Uterus (tissue), 4 donors: ENCODE measurements at places on chromosomes 12 and 14. TPM values are rescaled to one million over a fixed set of nuclear protein-coding genes. Genes with fewer than 3 reads are reported as not detected.

GRCh38 chr12:117427211-117427610 lies 65.8 kb upstream of the NOS1 start:
- no peak overlapping the region for H3K4me3 ChIP-seq
- no peaks in the 10 kb centered on the region for H3K4me1 ChIP-seq
- no peaks in the 10 kb centered on the region for H3K36me3 ChIP-seq
- no peaks in the 10 kb centered on the region for H3K27me3 ChIP-seq
- no peak for DNase-seq

Gene PKP2
- 9.7 TPM for total RNA-seq

GRCh38 chr12:130973906-130974305 lies 20.2 kb downstream of the ADGRD1 start:
- no peak overlapping the region for H3K27ac ChIP-seq
- no peaks in the 10 kb centered on the region for H3K4me1 ChIP-seq
- H3K36me3 ChIP-seq: no peaks in the 10 kb centered on the region
- DNase-seq: peak; percentile 4
- no peak overlapping the region for H3K4me3 ChIP-seq

Gene GSC
- 0.58 TPM for total RNA-seq

- H3K4me1 ChIP-seq: peaks cover 14% of the 10 kb centered on the region
- no peaks in the 10 kb centered on the region for H3K27me3 ChIP-seq
- no peak overlapping the region for H3K4me3 ChIP-seq
- H3K36me3 ChIP-seq: no peaks in the 10 kb centered on the region
- DNase-seq: peak; percentile 53
Measured at GRCh38 chr12:57816855-57817151, 1.7 kb downstream of the AVIL start.

DNA sequence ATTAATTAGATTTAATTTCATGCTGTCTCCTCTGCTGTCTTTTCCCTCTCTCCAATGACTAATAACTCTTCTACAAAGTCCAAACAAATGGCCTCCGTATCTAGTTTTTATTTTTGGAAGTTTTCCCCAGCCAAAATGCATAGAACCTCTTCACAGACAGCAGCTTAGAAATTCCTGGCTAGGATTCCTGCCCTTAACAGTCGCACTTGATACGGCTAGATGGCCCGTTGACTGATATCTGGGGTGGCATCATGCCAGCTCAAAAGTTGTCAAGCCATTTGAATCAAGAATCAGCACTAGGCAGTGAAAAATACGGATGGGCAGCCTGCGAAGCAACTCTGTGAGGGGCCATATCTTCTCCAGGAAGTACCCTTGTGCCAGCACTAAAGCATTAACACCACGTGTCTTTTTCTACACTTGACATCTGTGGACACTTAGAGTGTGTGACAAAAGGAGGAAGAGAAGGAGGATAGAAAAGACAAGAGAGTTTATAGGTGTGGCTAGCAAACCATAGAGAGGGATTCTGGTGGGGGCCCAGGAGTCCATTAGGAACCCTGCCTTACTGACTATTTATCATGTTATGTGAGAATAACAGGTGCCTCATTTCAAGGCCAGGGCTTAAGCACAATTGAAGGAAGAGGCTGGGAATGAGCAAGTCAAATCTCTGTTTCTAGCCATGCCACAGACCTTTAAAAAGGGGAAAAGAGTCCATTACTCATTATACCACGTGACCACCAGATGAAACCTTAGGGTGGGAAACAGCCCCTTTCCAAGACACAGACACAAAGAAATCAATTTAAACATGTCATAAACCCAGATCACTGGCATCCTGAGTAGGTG lies 39.2 kb upstream of the KRR1 start:
- no peak overlapping the region for H3K4me3 ChIP-seq
- H3K27ac ChIP-seq: no peak overlapping the region
- H3K27me3 ChIP-seq: no peaks in the 10 kb centered on the region
- peak; percentile 18 for DNase-seq
- no peaks in the 10 kb centered on the region for H3K36me3 ChIP-seq

- no peaks in the 10 kb centered on the region for H3K36me3 ChIP-seq
- H3K4me3 ChIP-seq: no peak overlapping the region
- H3K4me1 ChIP-seq: no peaks in the 10 kb centered on the region
- H3K27ac ChIP-seq: no peak overlapping the region
Measured at GRCh38 chr12:114665411-114666260, 18.3 kb downstream of the TBX3 start.

- DNase-seq: no peak
- H3K4me1 ChIP-seq: no peaks in the 10 kb centered on the region
- no peaks in the 10 kb centered on the region for H3K36me3 ChIP-seq
- H3K4me3 ChIP-seq: no peak overlapping the region
Measured at GRCh38 chr12:61095111-61095510, 1165.1 kb upstream of the USP15 start.

DNA sequence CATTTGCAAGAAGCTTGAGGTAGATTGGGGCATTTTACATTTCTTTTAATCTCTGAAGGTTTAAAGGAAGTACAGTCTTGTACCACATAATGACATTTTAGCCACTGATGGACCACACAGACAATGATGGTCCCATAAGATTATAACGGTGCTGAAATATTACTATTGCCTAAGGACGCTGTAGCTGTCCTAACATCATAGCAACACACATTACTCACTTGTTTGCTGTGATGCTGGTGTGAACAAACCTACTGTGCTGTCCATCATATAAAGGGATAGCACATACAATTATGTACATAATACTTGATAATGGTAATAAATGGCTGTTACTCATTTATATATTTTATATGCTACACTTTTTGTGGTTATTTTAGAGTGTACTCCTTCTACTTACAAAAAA lies 127.1 kb upstream of the CPNE8 start:
- H3K27me3 ChIP-seq: no peaks in the 10 kb centered on the region
- H3K4me3 ChIP-seq: no peak overlapping the region
- no peak overlapping the region for H3K27ac ChIP-seq
- DNase-seq: no peak
- no peaks in the 10 kb centered on the region for H3K4me1 ChIP-seq

Gene AKT1
- 42.9 TPM for total RNA-seq

DNA sequence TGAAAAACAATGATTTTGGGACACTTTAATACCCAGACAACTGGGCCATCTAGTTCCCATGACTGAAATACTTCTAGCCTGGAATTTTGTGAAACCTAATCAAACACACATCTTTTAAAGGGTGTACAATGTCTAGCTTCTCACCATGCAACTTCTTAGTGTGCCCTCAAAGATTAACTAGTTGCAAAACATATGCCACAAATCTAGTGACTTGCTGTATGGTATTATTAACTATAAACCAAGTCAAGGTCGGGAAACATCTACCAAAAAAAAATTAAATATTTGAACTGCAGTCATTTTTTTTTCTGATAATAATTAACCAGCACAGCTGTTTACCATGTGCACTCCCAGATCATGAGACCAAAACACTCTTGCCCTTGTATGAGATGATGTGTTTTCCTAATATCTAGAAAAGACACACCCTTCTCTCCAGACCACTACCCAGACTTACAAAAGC lies 171.8 kb upstream of the FOXN3 start:
- H3K36me3 ChIP-seq: no peaks in the 10 kb centered on the region
- no peak overlapping the region for H3K27ac ChIP-seq
- H3K4me3 ChIP-seq: no peak overlapping the region
- H3K4me1 ChIP-seq: no peaks in the 10 kb centered on the region

- H3K27me3 ChIP-seq: no peaks in the 10 kb centered on the region
- no peak overlapping the region for H3K4me3 ChIP-seq
- no peak for DNase-seq
- no peak overlapping the region for H3K27ac ChIP-seq
Measured at GRCh38 chr14:91205459-91205858, 39.0 kb downstream of the GPR68 start.

Gene GPRC5A
- 12.1 TPM for total RNA-seq
